ENCODE measurements at places on chromosomes 5 and 9.

GRCh38 chr5:92800365-92800764 is 780.7 kb downstream of the NR2F1-AS1 start:
- no peak for DNase-seq

GRCh38 chr9:107491081-107492053 is 1.8 kb upstream of the KLF4 start:
- DNase-seq = no peak

DNA sequence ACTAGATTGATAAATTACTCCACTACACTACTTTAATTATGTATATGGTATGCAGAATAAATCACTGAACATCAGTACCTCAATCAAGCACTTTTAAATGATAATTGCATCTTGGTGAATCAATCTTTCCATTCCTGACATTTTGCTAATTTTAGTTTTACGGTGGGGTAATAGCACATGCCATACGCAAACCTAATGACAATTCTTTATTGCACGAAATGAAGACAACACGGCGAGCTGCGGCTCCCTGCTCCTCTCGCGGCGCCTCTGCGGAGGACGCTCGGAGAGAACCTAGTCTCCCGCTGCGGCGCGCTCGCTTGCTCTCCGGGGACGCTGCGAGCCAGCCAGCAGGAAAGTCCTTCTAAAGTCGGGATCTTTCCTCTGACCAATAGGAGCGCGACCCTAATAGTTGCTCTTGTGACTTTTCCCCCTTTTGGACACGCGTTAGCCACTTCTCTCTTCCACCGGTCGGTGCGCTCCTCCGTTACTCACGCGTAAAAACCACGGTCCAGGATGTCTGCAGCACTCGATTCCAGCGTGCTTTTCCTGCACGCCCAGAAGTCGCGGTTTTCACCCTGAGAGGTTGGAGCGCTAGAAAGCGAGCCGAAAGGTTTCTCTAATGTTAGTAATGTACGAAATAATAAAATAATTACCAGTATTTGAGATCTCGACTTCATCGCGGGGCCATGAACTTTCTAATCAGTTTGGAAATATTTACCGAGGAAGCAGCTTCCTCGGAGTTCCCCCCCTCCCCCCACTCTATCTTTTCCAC is 1.0 kb upstream of the MEF2C start:
- no peak for DNase-seq

- DNase-seq = no peak
These were observed 338.2 kb upstream of the TLE4 start for GRCh38 chr9:79233542-79233941.

- DNase-seq = no peak
These were observed 4.6 kb downstream of the IFNE start for GRCh38 chr9:21477466-21477865.

- no peak for DNase-seq
These were observed 103.0 kb downstream of the HSD17B3 start for GRCh38 chr9:96199006-96199405.

DNA sequence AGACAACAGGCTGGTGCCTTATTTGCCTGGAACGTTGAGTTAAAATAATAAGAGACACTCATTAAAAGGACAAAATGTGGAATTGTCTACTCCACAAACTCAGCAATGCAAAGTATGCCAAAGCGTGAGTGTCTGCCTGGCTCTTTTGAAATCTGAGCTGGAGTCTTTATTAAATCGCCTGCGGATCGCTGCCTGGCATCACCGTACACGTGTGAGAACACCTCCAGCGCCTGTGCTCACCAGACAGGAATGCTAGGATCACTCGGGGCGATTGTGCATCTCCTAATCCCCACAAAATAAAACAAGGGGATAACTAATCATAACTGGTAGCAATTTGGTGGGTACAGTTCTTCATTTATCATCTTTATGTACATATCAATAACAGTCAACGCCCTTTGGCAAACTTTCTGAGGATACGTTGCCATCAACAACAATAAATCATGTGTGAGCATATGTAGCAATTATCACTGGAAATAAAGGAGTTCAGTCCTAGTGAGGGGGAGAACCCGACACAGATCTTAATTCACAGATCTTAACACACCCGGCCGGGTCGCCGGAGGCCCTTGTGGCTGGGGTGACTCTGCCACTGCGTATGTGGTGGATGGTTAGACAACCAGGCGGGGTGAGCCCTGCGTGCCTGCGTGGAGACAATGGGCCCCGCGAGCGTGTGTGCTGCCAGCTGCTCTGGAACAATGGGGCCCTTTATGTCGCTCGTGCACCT is 284.9 kb upstream of the IRX1 start:
- no peak for DNase-seq

DNA sequence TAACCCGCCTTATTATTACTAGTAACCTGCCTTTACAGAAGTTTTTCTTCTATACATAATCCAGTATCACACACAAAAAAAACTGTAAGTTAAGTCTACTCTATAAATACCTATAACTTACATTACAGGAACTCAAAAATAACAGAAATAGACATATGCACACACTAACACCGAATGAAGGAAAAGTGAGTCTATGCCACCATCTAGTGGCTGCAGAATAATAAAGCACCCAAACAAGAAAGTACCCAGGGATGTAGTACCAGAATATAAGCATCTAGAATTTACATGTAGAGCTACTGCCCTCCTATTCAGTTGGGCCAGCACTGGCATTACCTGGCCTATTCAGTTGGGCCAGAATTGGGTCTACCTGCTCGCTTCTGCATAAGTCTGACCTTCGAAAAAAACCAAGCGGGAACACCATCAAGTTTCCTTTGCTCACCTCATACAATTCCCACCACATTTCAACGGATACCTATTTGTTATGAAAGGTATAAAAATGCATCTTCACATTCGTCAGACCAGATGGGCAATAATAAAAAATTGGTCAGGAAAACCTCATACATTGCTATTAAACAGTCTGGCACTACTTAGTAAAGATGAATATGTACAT is 4.0 kb upstream of the NIPSNAP3A start:
- no peak for DNase-seq

DNA sequence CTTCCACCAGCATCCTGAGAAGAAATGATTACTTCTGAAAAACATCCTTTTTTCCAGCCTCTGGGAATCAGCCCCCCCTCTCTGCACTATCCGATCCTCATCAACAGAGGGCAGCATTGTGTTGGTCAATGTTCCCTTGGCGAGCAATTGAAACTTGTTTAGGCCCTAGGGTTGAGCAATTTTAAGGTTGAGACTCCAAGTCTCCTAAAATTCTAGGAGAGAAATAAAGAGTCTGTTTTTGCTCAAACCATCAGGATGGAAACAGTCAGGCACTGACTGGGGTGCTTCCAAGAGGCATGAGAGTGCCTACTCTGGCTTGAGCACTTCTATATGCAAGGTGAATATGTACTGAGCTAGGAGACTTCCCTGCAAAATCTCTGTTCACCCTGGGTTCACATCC is 12.4 kb upstream of the CYFIP2 start:
- DNase-seq = no peak

DNA sequence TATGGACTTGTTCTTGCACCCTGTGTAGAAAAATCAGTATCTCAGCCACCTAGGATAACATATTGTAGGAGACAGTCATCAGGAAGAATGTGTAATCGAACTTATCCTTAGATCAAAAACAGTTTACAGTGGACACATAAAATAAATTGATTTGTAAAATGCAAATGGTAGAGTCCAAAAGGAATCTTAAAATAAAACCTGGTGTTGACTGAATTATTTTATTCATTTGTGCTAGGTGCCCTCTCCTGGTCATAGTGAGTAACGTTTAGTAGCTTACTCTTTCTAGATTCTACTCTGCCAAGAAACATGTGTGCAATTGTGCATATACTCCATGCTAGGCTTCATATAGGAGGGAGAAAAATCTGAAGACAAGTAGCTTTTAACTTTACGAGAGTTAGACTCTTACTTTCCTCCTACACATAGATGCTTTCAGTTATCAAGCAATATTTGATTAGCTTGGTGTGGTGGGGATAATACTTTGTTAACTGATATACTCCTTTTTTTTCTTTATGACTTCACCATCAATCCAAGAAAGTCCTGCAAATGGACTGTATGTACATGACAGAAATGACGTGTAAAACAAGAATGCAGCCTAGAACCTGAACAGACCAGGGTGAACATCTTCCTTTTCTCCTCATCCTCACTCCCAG is 23.7 kb upstream of the LOX start:
- DNase-seq = no peak

GRCh38 chr5:73022471-73023169 is 66.8 kb downstream of the FCHO2 start:
- no peak for DNase-seq

GRCh38 chr9:123864251-123864650 is 65.7 kb downstream of the DENND1A start:
- no peak for DNase-seq

- peak; percentile 50 for DNase-seq
These were observed at the start of gene PTBP3 for GRCh38 chr9:112332977-112333638. Gene PTBP3 (minus strand): TSS chr9:112333619. CDS start chr9:112297865, 35,754 bp downstream.

- no peak for DNase-seq
These were observed 82.1 kb upstream of the MOCS2 start for GRCh38 chr5:53191548-53192165.

DNA sequence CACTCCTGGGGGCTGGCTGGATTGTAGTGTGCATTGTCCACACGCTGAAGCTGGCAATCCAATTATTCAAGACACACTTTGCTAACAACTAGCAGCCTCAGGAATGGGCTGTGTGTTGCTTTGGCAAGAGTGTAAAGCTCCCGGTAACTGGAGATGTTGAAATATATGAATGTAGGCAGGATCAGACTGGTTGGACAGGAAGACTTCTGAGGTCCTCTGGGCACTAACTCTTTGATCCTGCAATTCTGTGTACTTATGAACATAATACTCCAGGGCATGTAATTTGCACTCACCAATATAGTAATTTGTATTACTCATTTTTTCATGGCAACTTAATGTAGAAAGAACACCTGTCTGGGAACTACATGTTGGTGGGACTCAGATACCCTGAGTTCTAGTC is 106.7 kb upstream of the SLC28A3 start:
- DNase-seq = no peak

GRCh38 chr5:60274747-60275146 is 381.2 kb upstream of the PDE4D start:
- DNase-seq = no peak

DNA sequence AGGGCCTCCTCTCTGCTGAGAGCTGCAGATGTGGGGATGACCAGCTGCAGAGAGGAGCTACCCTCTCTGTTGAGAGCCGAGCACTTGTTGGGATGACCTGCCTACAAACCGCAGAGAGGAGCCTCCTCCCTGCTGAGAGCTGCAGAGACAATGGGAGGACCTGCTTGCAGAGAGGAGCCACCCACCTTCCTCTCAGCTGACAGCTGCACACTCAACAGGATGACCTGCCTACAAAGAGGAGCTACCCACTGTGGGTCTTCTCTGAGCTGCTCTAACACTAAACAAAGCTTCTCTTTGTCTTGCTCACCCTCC is 19.6 kb downstream of the TMEM38B start:
- DNase-seq = no peak

GRCh38 chr9:71769175-71770161 is 1.2 kb upstream of the CEMIP2 start:
- DNase-seq = peak; percentile 26

DNA sequence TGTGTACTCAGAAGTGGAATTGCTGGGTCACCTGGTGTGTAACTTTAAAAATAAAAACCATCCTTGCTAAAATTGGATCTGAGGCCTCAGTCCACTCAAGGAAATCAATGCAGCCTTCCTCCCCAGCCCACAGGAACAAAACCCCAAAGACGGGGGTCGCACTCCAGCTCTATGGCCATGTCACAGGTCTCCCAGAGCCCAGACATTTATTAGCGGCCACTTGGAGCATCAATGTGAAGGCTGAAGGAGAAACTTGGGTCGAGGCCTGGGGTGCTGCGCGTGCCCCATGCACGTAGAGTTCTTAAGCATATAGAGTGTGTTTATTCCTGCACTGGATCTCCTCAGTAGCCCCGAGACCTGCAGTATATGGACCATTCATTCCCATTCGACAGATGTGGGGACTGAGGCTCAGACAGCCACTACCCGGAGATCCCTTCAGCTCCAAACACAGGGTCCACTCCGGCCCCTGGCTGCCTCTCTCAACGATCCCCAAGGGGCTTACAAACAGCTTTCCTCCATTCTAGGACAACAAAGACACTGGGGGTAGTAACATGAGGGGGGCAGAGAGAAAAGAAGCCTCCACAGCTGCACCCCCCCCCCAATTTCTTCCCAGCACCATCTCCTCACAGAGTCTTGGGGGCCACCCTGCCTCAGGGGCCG is 14.3 kb upstream of the OLFM1 start:
- no peak for DNase-seq

- no peak for DNase-seq
These were observed 597.3 kb downstream of the PRELID2 start for GRCh38 chr5:145237843-145238242.

GRCh38 chr5:39521098-39521860 is 96.5 kb upstream of the DAB2 start:
- DNase-seq = no peak

DNA sequence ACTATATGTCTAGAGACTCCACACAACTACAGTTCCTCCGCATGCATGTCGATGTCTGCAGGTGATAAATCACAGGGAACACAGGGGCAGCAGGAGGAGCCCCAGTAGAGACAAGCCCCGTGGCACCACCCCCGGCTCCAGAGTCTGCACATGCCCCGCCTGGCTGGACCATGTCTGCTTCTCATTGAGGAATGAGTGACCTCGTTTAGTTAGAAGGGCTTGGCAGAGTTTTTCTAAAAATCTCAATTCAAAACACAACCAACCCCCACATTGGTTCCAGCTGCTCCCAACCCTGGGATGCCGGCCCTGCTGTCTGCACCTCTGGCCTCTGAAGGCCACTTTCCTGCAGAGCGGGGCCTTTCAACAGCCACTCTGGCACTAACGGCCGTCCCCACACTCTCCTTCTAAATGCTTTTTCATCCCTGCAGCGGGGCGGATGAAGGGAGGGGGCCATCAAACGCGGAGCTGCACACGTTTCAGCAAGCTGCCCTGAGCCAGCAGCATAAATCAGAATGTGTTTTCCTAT is 106.3 kb downstream of the ROR2 start:
- no peak for DNase-seq

DNA sequence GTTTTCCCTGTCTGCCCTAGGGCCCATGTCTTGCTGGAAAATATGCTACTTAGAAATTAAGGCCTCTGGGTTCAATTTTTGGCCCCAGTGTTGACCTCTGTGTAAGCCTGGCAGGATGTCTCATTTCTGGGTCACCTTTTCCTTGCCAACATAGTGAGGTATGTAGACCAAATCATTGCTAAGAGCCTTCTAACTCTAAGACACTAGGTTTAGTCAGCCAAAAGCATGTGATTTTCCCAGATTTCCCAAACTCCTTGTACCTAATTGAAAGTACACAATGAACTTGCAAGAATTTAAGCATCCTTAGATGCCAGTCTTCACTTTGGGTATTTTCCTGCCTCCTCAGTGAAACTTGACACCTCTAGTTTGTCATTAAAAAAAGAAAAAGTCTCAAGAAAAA is 77.0 kb downstream of the GALNT10 start:
- no peak for DNase-seq
